ENCODE measurements at places on chromosomes 5 and 9. TPM values are rescaled to one million over a fixed set of nuclear protein-coding genes. Genes with fewer than 3 reads are reported as not detected.

Gene ARL14EPL
- total RNA-seq, result not detected

Gene SPINK13
- not detected for total RNA-seq

Gene NUDT12
- 12.6 TPM for total RNA-seq

Gene IL3
- not detected for total RNA-seq

Gene LTC4S
- total RNA-seq, result 0.71 TPM

Gene PTGES
- 7.1 TPM for total RNA-seq

Gene ABO
- not detected for total RNA-seq

Gene IGFBPL1
- 0.46 TPM for total RNA-seq

Gene PCDHGA12
- total RNA-seq, result 3.5 TPM

Gene PCDHGB6
- total RNA-seq, result 0.14 TPM

Gene SOHLH1
- not detected for total RNA-seq

Gene CDH9
- not detected for total RNA-seq

Gene EFNA5
- total RNA-seq, result 5.3 TPM

Gene TEX48
- total RNA-seq, result not detected

Gene CTXN3
- not detected for total RNA-seq

Gene MORN5
- total RNA-seq, result not detected

Gene SMIM3
- 18.9 TPM for total RNA-seq

Gene PCDHA12
- total RNA-seq, result 0.03 TPM

Gene ADRB2
- total RNA-seq, result 36.9 TPM

Gene NTNG2
- 0.03 TPM for total RNA-seq

Gene FGD3
- total RNA-seq, result 0.20 TPM

Gene SYK
- 6.1 TPM for total RNA-seq

Gene TAS2R1
- total RNA-seq, result not detected

Gene POU5F2
- 0.07 TPM for total RNA-seq

Gene SNCB
- 0.78 TPM for total RNA-seq

Gene FAM81B
- total RNA-seq, result not detected

Gene ELP1
- total RNA-seq, result 39.3 TPM

Gene HK3
- total RNA-seq, result not detected

Gene CEL
- total RNA-seq, result 0.34 TPM

Gene CAMK2A
- 0.04 TPM for total RNA-seq

Gene LOX
- total RNA-seq, result 0.14 TPM

Gene PRR7
- 3.0 TPM for total RNA-seq

Data from foreskin keratinocyte (primary cell).